ENCODE measurements at places on chromosomes 5 and 9. TPM values are rescaled to one million over a fixed set of nuclear protein-coding genes. Genes with fewer than 3 reads are reported as not detected.

- peak; percentile 53 for DNase-seq
Observed at GRCh38 chr9:93154293-93154903, 20.3 kb upstream of the NINJ1 start.

GRCh38 chr5:149174847-149175234 lies 33.5 kb downstream of the ABLIM3 start:
- DNase-seq: no peak

FCN2 gene
- total RNA-seq: not detected

- DNase-seq: no peak
Observed at GRCh38 chr9:86141843-86142242, 42.5 kb upstream of the GOLM1 start.

PTGDS gene
- 26.1 TPM for total RNA-seq

F2RL2 gene
- total RNA-seq: 1.4 TPM

SLC31A2 gene
- total RNA-seq: 14.4 TPM

DNA sequence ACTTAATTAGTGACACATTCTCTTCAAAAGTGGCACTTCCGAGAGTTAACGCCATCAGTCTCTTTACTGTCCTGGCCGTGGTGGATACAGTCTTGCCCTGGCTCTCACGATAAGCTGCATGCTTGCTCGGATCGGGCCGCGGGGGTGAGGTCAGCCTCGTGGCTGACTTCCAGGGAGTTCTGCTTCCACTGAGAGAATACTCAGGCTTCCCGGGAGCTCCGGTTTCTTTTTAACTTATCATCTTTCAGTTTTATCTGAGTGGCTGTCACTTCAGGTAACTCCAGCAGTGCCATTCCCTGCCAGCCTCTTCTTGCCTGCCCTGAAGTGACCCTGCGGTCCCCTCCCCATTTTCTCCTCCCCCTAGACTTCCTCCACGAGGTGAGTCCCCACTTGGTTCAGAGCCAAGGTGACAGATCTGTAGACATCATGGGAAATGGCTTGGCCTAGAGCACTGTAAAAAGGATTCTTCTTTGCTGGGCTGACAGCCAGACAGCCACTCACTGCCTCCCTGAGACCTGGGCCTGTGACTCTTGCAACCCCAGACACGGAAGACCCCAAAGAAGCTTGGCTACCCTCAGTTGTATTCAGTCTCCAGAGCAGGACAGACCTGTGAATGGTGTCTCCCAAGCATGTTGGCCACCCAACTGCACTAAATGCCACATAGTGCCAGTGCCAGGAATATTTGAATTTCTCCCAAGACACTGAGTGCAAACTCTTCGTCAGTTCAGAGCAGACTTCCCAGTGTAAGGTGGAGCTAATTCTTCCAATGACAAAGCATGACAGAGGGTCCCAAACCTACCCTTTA lies 95.1 kb downstream of the DAPK1 start:
- no peak for DNase-seq

GRCh38 chr5:78626009-78626571 lies 22.5 kb downstream of the LHFPL2 start:
- no peak for DNase-seq

DNA sequence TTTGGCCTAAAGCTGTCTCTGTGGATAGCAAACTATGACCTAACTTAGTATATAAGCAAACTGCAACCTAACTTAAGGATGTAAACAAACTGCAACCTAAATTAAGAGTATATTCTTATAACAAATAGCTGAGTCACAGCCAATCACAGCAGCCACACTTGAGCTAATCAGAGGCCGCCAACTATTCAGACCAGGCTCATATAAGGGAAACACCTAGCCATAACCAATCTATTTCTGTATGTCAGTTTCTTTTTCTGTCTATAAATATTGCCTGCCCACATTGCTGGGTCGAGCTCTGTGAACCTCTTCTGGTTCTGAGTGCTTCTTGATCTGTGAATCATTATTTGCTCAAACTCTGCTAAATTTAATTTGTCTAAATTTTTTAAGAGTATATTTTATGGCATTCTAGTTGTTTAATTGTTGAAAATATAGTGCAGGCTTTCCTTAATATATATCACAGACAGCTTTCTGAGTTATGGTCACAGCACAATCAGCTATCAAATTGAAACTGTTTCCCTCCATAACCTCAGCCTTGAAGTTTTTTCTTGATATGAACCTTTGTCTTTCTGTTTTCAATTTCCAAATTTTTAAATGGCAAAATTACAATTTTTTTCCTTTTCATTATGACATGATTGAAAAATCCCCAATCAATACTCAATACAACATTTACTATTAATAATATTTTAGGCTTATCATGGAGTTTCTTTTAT lies 327.1 kb upstream of the NUDT12 start:
- DNase-seq: no peak

GLDC gene
- total RNA-seq: 1.1 TPM

TERT gene
- total RNA-seq: 13.7 TPM

DNA sequence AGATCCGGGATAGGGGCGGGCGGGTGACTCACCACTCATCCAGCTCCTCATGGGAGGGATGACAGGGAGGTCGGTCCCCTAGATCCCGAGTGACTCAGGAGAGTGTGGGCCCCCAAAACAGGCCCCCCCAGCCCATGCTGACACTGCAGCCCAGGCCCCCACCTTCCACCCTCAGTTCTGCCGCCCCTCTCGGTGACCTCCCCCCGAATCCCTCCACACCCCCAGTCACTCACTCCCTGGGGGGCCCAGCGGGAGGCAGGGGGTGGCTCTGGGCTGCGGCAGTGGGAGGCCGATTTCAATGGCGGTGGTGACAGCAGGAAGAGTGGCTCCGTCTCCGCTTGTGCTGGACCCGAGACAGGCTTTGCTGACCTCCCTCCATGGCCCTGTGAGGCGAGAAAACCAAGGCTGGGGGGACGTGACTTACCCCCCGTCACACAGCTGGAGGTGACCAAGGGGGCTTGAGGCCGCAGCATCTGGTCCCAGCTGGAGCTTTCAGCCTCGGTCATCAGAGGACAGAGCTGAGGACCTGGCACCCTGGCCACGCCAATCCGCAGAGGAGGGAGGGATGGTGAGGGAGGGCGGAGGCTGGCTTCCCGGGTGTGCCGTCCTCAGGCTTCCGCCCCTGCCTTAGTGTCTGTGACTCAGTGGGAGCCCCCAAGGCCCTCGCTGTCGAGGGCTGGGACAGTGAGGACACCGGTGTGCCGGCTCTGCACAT lies 9.0 kb downstream of the GPSM1 start:
- no peak for DNase-seq

Measured in colonic mucosa (tissue), 4 donors.